Stimulated activated CD4-positive, alpha-beta T cell treated with anti-CD3 and anti-CD28 coated beads, Interleukin-1b, Interleukin-23, amount 100 ng/mL, for 4 hours (primary cell): ENCODE measurements at places on chromosomes 5 and 9.

DNA sequence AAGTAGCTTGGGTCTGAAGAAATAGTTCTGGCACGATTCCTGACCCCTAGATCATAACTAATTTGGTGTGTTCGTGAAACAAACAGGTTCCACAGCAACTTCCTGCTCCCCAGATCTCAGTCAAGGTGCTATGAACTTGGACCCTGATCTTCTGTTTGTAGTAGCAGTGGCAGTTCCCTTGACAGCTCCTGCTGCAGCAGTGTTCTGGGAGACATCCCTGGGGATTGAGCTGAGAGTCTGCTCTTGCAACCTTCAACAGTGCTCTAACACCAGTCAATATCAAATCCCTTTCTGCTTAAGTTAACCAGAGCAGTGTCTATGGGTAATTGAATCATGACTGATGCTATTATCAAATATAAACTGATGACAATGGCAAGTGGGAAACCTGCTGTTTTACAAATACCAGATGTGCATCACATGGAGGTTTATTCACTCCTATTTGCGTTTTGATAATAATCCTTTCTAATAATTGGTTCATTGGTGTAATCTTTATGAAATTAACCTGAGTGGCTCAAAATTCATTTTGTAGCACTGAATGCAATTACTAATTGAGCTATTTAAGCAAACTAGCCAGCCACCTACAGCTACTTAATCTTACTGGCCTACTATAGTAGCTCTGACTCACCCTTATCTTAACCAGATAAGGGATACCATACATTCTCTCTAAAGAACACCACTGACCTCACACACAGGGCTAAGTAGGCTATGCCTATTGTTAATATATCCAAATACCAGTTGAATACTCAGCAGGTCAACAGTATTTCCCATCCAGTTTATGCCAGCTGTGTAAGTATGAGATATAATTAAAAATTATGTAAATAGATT lies 21.9 kb downstream of the KDM4C start:
- DNase-seq: no peak

DNA sequence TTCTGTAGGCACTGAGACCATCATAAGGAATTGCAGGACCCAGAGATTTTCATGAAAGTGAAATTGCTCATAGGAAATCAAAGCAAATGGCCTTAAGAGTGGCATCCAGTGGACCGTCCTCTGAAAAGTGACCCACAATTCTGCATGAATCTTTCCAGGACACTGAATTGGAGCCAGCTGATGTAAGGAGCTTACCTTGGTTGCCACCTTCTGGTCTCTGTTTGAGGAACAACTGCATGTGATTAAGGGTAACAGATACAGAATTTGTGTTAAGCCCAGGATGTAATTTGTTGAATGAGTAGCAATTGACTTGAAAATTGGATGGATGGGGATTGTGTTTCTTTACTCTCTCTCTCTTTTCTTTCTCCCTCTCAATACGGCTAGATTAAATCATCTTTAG lies 49.9 kb upstream of the GAS1 start:
- no peak for DNase-seq

- no peak for DNase-seq
These were observed 105.0 kb downstream of the SLC28A3 start for GRCh38 chr9:84235511-84235910.

- DNase-seq: no peak
These were observed 381.1 kb upstream of the CDH10 start for GRCh38 chr5:25025831-25026230.

- DNase-seq: no peak
These were observed 28.0 kb downstream of the ADAMTSL1 start for GRCh38 chr9:18501949-18502348.

DNA sequence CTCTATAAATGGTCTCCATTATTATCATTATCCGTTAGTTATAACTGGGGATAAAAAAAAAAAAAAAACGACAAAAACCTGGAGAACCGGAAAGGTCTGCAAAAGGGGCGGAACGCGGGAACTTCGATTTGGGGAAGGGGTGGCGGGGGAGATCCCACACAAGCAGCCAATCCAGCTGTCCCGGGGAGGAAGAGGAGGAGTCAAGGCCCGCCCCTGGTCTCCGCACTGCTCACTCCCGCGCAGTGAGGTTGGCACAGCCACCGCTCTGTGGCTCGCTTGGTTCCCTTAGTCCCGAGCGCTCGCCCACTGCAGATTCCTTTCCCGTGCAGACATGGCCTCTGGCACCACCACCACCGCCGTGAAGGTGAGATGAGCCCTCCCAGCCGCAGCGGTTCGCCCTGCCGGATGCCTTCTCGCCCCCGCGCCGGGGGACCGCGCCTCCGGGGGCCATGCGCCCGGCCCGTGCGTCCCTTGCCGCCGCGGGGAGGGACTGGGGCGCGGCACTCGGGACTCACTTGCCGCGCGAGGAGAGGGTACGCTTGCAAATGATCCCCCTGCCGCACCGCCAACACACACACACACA lies at the start of gene MTAP:
MTAP (plus strand) TSS at position 219 of the 583 bp plus-strand sequence; CDS start at position 332, 113 bp downstream.
- DNase-seq: peak; percentile 66

GRCh38 chr5:73355108-73355507 lies 93.5 kb downstream of the FOXD1 start:
- DNase-seq: no peak

- DNase-seq: no peak
These were observed 1107.4 kb downstream of the DTWD2 start for GRCh38 chr5:117880932-117881331.

- DNase-seq: no peak
These were observed 499.0 kb downstream of the EBF1 start for GRCh38 chr5:158600679-158601078.
